Thoracic aorta (tissue), 2 donors: ENCODE measurements at places on chromosomes 13 and 19.

DNA sequence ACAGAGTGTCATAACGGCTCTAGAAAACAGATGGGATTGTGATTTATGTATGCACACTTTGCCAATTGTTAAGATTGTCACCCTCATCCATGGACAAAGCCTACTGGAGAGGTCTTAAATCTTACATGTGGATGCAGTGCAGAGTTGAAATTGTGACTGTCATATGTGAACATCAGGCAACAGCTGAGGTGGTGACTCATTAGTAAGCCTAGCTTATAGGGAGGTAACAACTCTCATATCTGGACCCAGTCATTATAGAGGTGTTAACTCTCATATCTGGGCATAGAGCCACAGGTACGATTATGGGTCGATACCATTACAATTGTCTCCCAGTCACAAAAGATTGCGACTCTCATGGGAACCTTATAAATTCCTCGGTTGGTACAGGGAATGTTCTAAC lies 29.8 kb upstream of the ZNF254 start:
- H3K27me3 ChIP-seq, result no peaks in the 10 kb centered on the region
- peaks cover 29% of the 10 kb centered on the region for H3K36me3 ChIP-seq
- H3K4me3 ChIP-seq, result no peak overlapping the region

DNA sequence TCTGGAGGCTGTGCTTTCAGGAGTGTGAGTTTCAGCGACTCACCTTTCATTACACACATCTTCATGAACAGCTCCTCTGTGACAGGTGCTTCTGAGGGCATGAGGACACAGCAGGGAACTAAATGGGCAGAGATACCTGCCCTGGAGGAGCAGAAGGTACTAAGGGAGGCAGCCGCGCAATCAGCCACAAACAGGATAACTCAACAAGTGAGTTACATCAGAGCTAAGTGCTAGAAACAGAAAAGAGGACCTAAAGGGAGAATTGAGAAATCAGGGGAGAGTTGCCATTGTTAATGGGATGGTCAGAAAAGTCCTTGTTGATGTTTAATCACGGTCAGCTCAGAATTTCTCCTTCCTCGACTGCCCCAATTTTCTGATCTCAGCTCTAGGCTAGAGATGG lies 42.5 kb downstream of the SYDE1 start:
- H3K36me3 ChIP-seq, result no peaks in the 10 kb centered on the region
- no peaks in the 10 kb centered on the region for H3K4me1 ChIP-seq
- no peak for DNase-seq
- no peak overlapping the region for H3K27ac ChIP-seq
- no peaks in the 10 kb centered on the region for H3K27me3 ChIP-seq
- no peak overlapping the region for H3K4me3 ChIP-seq

- H3K4me3 ChIP-seq, result no peak overlapping the region
- no peaks in the 10 kb centered on the region for H3K4me1 ChIP-seq
- H3K36me3 ChIP-seq, result no peaks in the 10 kb centered on the region
- no peaks in the 10 kb centered on the region for H3K27me3 ChIP-seq
- DNase-seq, result no peak
These were observed 894.2 kb upstream of the ATXN8OS start for GRCh38 chr13:69213396-69213795.

DNA sequence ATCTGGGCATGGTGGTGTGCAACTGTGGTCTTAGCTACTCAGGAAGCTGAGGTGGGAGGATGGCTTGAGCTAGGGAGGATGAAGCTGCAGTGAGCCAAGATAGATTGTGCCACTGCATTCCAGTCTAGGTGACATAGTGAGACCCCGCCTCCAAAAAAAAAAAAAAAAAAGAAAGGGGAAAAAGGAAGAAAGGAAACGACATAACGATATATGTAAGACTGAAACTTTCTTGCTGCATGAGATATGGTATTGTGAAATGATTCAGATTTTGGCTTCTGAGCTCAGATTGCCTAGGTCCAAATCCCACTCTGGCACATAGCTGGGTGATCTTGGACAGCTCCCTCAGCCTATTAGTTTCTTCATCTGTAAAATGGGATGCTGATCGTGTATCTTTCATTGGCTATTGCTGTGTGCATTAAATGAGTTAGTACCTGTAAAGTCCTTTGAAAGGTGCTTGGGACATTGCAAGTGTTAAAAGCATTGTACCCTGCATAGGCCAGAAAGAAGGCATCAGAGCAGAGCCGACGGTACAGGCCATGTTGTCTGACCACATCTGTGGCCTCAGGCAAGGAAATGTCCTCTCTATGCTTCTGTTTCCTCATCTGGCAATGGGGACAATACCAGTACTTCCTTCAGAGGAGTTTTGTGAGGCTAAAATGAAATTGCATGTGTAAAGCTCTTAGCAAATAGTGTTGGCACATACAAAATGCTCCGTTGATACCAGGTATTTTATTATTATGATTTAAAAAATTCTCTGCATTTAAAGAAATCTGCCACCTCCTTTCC lies 32.6 kb upstream of the SLC46A3 start:
- no peak for DNase-seq
- peaks cover 22% of the 10 kb centered on the region for H3K4me1 ChIP-seq
- no peaks in the 10 kb centered on the region for H3K27me3 ChIP-seq

DNA sequence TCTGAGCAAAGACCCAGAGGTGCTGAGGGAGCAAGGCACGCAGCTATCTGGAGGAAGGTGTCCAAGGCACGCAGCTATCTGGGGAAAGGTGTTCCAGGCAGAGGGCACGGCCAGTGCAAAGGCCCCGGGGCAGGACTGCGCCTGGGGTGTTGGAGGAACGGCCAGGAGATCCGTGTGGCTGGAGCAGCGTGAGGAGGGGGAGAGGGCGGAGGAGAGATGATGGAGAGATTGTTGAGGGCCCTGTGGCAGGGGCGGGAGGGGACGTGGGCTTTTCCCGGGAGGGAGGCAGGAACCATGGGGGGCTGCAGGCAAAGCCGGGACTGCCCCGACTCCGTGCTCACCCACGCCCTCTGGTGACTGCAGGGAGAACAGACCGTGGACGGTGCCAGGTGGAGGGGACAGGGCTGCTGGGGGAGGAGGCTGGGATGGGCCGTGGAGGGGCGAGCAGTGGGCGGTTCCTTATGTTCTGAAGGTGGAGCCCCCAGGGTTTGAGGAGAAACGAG lies 13.3 kb upstream of the MISP start:
- DNase-seq, result no peak
- H3K4me1 ChIP-seq, result no peaks in the 10 kb centered on the region
- H3K4me3 ChIP-seq, result no peak overlapping the region

GRCh38 chr13:113176822-113177221 lies 18.4 kb downstream of the PROZ start:
- no peaks in the 10 kb centered on the region for H3K4me1 ChIP-seq
- DNase-seq, result no peak
- peaks cover 60% of the 10 kb centered on the region for H3K36me3 ChIP-seq
- no peaks in the 10 kb centered on the region for H3K27me3 ChIP-seq

GRCh38 chr19:42303101-42303464 lies 659 bp upstream of the PAFAH1B3 start:
- DNase-seq, result no peak
- peak overlapping the region; percentile 76 for H3K4me3 ChIP-seq
- peaks cover 8% of the 10 kb centered on the region for H3K4me1 ChIP-seq
- H3K27me3 ChIP-seq, result no peaks in the 10 kb centered on the region

DNA sequence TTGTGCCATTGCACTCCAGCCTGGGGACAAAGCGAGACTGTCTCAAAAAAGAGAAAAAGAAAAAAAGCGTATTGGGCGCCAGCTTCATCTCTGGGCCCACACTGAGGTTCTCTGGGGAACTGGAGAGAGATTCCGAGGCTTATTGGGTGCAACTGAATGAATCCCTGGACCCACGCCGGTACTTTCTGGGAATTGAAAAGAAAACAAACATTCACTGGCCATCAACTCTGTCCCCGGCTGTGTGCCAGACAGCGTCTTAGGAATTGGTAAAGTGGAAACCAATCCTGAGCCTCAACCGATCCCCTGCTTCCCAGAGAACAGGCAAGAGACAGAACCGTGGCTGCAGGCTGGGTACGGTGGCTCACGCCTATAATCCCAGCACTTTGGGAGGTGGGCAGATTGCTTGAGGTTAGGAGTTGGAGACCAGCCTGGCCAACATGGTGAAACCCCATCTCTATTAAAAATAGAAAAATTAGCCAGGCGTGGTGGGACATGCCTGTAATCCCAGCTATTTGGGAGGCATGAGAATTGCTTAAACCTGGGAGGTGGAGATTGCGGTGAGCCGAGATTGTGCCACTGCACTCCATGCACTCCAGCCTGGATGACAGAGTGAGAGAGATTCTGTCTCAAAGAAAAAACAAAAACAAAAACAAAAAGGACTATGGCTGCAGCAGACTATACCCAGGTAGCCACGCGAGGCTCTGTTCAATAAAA lies 8.6 kb downstream of the ANO8 start:
- peak; percentile 68 for DNase-seq
- no peaks in the 10 kb centered on the region for H3K27me3 ChIP-seq
- peaks cover 10% of the 10 kb centered on the region for H3K36me3 ChIP-seq
- H3K27ac ChIP-seq, result no peak overlapping the region

GRCh38 chr13:86020351-86021002 lies 221.3 kb upstream of the SLITRK6 start:
- H3K27me3 ChIP-seq, result no peaks in the 10 kb centered on the region
- no peak for DNase-seq
- no peaks in the 10 kb centered on the region for H3K4me1 ChIP-seq
- no peak overlapping the region for H3K4me3 ChIP-seq

GRCh38 chr13:46624353-46624752 lies 71.4 kb downstream of the LRCH1 start:
- no peak overlapping the region for H3K27ac ChIP-seq
- H3K4me1 ChIP-seq, result peaks cover 31% of the 10 kb centered on the region
- no peak overlapping the region for H3K4me3 ChIP-seq
- no peaks in the 10 kb centered on the region for H3K36me3 ChIP-seq
- DNase-seq, result no peak
- H3K27me3 ChIP-seq, result no peaks in the 10 kb centered on the region

DNA sequence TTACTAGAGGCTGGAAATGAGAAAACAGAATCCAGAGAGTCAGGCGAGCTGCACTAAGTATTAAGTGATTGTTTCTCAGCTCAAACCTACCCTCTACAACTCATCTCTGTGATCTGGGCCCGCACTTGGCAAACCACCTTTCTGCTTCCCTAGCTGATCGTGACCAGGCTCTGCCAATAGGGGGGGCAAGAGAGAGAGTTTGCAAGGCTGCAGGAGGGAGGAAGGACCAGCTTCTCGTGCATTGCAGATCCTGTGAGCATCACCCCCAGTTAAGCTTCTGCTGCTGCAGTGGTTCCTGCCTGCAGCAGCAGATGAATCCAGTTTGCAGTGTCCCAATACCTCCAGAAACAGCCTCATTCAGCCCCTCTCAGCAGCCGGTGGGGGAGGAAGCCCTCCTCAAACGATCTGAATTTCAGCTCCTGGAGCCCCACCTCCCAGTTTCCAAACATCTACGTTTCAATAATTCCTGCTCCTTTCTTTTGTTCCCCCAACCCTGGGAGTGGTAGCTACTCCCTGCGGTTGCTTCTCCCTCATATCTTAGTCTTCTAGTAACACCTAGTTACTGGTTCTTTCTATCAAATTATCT lies 20.0 kb downstream of the XRCC1 start:
- H3K27me3 ChIP-seq, result no peaks in the 10 kb centered on the region
- no peak for DNase-seq
- peaks cover 38% of the 10 kb centered on the region for H3K36me3 ChIP-seq

DNA sequence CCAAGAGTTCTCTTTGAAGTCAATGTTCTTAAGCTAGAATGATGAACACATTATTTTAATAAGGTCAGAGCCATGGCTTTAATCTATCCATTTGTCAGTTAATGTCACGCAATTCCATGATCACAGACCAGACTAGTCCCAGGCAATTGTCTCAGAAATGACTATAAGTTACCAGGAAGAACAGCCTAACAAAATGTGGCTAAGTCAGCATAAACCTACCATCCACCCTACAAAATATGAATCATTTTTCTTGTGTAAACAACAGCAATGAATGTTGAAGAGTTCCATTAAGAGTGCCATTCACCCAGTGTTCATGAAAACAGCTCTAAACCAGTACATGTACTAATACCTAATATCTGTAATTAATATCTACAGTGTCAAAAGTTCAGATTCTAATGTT lies 127.5 kb downstream of the KCTD12 start:
- no peaks in the 10 kb centered on the region for H3K36me3 ChIP-seq
- H3K27ac ChIP-seq, result no peak overlapping the region
- no peaks in the 10 kb centered on the region for H3K27me3 ChIP-seq
- no peaks in the 10 kb centered on the region for H3K4me1 ChIP-seq
- H3K4me3 ChIP-seq, result no peak overlapping the region
- no peak for DNase-seq

- H3K4me3 ChIP-seq, result no peak overlapping the region
- no peaks in the 10 kb centered on the region for H3K27me3 ChIP-seq
- DNase-seq, result no peak
- no peaks in the 10 kb centered on the region for H3K4me1 ChIP-seq
- H3K36me3 ChIP-seq, result peaks cover 71% of the 10 kb centered on the region
- H3K27ac ChIP-seq, result no peak overlapping the region
These were observed 9.9 kb downstream of the ZNF586 start for GRCh38 chr19:57779220-57779845.

GRCh38 chr19:48513289-48514122 lies 1.9 kb upstream of the LMTK3 start:
- no peak overlapping the region for H3K27ac ChIP-seq
- H3K4me3 ChIP-seq, result peak overlapping the region; percentile 87
- H3K36me3 ChIP-seq, result no peaks in the 10 kb centered on the region
- DNase-seq, result no peak

DNA sequence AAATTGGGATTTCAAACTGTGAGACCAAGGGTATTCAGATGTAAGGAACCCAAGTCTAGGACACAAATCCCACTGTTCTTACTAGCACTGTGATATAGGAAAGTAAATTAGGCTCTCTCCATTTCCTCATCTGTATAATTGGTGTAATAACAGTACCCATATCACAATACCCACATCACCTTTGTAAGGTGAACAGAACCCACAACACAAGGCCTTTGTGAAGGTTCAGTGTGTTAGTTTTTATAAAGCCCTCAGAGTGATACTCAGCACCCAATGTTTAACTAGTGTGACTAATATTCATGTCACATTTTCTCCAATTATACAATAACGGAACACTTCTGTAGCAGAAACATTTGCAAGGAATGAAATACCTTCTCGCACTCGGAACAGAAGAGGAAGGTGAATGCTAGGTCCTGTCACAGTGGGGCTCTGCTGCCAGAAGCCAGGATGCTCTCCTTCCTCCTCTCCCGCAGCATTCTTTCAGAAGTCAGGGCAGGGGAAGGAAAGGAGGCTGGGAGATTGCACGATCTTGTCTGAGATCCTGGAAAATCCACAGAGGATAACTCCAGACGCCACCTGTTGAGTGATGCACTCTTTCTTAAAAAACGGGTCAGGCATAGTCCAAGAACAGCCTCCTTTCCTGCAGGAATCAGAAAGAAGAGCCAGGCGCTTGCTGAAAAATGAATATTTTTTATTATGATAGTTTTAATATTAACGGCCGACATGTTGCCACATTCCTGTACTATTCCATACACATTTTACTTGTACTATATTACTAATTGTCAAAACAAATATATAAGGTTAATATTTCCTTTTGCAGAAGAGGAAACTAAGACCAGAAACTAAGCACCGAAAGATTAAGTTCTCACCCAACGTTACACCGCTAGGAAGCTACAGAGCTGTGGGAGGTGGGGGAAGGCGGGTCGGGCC lies 762 bp downstream of the ZNF45 start:
- H3K36me3 ChIP-seq, result peaks cover 27% of the 10 kb centered on the region
- H3K27me3 ChIP-seq, result no peaks in the 10 kb centered on the region
- peak overlapping the region; percentile 88 for H3K4me3 ChIP-seq
- DNase-seq, result no peak
- H3K4me1 ChIP-seq, result peaks cover 14% of the 10 kb centered on the region

GRCh38 chr13:48320891-48321510 lies 17.4 kb downstream of the RB1 start:
- H3K4me3 ChIP-seq, result peak overlapping the region; percentile 66
- no peaks in the 10 kb centered on the region for H3K4me1 ChIP-seq
- H3K36me3 ChIP-seq, result no peaks in the 10 kb centered on the region
- no peak overlapping the region for H3K27ac ChIP-seq
